ENCODE measurements at places on chromosomes 3 and 15. TPM values are rescaled to one million over a fixed set of nuclear protein-coding genes. Genes with fewer than 3 reads are reported as not detected.

DNA sequence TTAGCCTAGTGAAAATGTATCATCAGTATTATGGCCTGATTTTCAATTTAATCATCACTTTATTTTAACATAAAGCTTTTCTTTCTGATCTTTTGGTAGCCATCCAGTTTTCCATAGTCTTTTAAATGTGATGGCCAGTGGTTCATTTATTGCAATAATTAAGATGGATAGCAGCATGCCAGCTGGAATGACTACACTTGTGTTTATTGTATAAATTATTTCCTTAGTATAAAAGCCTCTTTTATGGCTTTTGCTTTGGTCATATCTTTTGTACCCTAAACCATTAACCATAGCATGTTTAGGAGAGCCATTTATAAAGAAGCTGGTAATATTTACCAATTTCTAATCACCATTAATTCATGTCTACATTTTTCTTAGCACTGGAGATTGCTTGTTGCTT lies 31.7 kb downstream of the ALCAM start:
- peaks cover 3% of the 10 kb centered on the region for H3K36me3 ChIP-seq
- no peaks in the 10 kb centered on the region for H3K4me1 ChIP-seq
- no peak for DNase-seq
- H3K27me3 ChIP-seq: no peaks in the 10 kb centered on the region

DNA sequence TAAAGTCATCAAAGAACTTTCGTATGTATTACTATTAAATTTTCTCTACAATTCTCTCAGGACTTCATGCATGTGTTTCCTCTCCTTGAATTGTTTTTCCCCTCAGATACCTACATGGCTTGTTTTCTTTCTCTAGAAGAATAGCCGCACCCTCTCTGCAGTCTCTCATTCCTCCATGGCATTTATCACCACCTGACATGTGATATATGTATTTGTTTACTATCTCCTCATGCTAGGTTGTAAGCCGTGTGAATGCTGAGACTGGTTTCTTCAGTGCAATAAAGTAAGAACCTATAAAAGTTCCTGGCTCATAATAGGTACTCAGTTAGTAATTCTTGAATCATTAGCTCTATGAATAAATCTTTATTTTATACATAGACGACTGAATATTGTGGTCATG lies 149.2 kb downstream of the CNTN4 start:
- no peaks in the 10 kb centered on the region for H3K36me3 ChIP-seq
- H3K4me1 ChIP-seq: no peaks in the 10 kb centered on the region
- no peaks in the 10 kb centered on the region for H3K27me3 ChIP-seq
- no peak for DNase-seq

DNA sequence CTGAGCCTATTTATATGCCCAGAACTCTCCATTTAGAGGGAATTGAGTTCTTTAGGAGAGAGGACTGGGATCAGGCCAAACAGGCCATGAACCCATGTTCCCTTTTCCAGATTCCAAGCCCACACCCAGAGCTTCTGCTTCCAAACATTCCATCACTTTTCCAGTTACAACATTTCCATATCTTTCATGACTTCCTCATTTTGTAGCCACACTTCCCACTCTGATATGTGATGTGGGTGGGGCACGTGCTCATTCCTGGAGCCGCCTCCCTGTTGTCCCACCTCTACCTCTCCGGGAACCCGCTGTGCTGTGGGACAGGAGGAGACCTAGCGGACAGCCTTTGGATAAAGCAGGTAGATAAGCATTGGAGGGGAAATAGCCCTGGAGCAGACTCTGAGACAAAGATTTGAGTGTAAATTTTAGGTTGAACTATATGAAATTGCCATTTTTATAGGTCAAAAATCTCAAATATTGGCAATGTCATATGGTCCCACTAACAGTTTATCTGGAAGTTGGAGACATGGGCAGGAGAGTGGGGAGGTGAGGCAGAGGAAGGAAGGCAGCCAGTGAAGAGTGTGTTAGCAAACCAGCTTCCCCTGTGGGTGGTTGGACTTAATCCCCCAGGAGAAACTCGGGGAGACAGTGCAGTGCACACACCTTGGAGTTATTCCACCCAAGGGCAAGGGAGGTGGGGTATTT lies 31.8 kb downstream of the CYP8B1 start:
- H3K27ac ChIP-seq: no peak overlapping the region
- DNase-seq: no peak
- H3K4me3 ChIP-seq: no peak overlapping the region
- peaks cover 6% of the 10 kb centered on the region for H3K27me3 ChIP-seq
- H3K4me1 ChIP-seq: peaks cover 13% of the 10 kb centered on the region

GRCh38 chr15:89051875-89052274 lies 36.4 kb upstream of the ABHD2 start:
- H3K36me3 ChIP-seq: peaks cover 3% of the 10 kb centered on the region
- H3K27ac ChIP-seq: no peak overlapping the region
- H3K27me3 ChIP-seq: no peaks in the 10 kb centered on the region
- DNase-seq: no peak
- no peak overlapping the region for H3K4me3 ChIP-seq
- peaks cover 12% of the 10 kb centered on the region for H3K4me1 ChIP-seq

Gene BSN
- total RNA-seq: 0.21 TPM

All from activated T-cell treated with anti-CD3 and anti-CD28 coated beads, Interleukin-2, amount 50 U/mL, for 72 hours (primary cell).